ENCODE measurements at places on chromosomes 4 and X. TPM values are rescaled to one million over a fixed set of nuclear protein-coding genes. Genes with fewer than 3 reads are reported as not detected.

- no peak for DNase-seq
Observed at GRCh38 chr4:5785806-5786680, 75.0 kb downstream of the EVC start.

DNA sequence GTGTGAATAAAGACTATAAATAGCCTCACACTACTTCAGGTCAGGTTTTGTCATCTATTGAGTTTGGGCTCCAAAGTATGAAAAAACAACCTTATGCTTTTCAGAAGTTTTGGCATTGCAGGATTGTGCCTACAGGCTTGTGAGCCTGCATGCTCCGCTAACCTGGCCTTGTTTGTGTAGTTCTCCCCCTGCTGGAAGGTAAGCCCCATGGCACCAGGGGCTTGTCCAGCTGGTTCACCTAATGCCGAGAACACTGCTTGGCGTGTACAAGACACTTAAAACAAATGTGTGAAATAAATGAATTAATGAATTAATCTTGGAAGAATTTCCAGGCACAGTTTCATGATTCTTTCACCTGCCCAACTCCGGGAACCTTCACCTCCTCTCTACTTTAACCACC, 1.8 kb upstream of the HSD17B10 start:
- DNase-seq = peak; percentile 50

GRCh38 chr4:25117716-25118472, 42.4 kb downstream of the SEPSECS start:
- no peak for DNase-seq

DNA sequence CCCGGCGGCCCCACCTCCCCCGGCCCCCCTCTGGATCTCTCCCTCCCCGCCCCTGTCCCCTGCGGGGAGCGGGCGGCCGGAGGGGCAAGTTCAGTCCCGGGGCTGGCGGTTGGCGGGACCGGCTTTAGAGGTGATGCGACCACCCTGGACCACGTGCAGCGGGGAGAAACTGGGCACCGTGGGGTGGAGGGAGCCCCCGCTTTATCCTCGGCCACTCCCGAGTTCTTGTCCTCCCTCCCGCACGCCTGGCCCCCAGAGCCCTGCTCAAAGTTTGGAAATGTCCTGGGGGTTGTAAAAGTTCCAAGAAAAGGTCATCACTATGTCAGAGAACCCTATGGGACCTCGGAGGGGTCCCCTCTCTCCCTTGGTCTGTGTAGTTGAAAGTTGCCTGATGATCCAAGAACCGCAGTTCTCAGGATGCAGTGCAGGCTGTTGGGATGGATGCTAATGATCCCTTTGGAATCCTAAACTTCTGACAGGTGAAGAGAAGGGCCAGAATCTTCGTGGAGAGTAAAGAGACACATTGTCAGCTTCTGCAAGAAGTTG, 411 bp upstream of the VEGFC start:
- no peak for DNase-seq

- no peak for DNase-seq
Observed at GRCh38 chrX:106742805-106743204, 16.3 kb downstream of the RNF128 start.

DNA sequence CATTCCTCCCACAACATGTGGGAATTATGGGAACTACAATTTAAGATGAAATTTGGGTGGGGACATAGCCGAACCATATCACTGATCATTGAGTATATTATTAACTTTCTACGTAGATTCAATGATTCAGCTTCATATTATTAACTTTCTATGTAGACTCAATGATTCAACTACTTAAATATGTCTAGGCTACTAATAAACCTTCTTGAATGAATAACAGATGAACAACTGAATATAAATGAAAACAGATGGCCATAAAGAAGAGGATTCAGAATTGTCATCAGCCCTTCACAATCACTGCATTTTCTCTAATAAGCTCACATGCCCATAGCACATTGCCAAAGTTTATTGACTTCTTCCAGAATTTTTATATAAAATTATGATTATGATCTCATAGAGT, 57.0 kb downstream of the CEP44 start:
- no peak for DNase-seq

DNA sequence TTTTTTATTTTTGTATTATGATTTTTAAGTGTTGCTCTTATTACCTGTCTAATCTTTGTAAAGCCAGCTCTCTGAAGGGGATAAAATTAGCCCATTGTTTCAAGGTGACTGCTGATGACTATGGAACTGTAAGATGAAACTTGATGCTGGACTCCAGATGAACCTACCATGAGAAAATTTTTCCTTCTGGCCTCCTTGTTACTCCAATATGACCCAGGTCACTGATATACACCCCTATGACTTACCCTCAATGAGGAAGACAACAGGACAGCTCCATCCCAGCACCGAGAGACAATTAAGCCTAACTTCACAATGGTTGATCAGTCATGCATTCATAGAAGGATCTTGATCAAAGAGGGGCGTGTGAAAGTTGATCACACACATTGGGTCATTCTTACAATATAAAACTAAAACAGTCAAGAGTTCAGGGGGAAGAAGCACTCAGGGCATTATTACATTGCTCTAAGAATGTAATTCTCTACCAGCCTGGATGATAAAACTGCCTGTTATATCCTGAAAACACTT, 230.8 kb upstream of the AGTR2 start:
- no peak for DNase-seq

- DNase-seq = no peak
Observed at GRCh38 chr4:129999156-129999555, 903.2 kb downstream of the C4orf33 start.

- no peak for DNase-seq
Observed at GRCh38 chrX:9528498-9528897, 63.6 kb downstream of the TBL1X start.

ZNF711 gene
- total RNA-seq = 36.0 TPM

NDNF gene
- total RNA-seq = 0.67 TPM

CCKAR gene
- total RNA-seq = 2.7 TPM

HTN1 gene
- total RNA-seq = not detected

DCAF12L1 gene
- 0.60 TPM for total RNA-seq
